ENCODE measurements at places on chromosomes 12 and 14. TPM values are rescaled to one million over a fixed set of nuclear protein-coding genes. Genes with fewer than 3 reads are reported as not detected.

GRCh38 chr14:90674716-90675115 lies 141.5 kb downstream of the TTC7B start:
- no peaks in the 10 kb centered on the region for H3K36me3 ChIP-seq
- no peak overlapping the region for H3K4me3 ChIP-seq
- H3K4me1 ChIP-seq = no peaks in the 10 kb centered on the region
- DNase-seq = no peak
- no peak overlapping the region for H3K27ac ChIP-seq

GRCh38 chr12:42541965-42542364 lies 47.6 kb downstream of the PRICKLE1 start:
- no peak overlapping the region for H3K27ac ChIP-seq
- no peaks in the 10 kb centered on the region for H3K4me1 ChIP-seq
- no peaks in the 10 kb centered on the region for H3K27me3 ChIP-seq
- H3K36me3 ChIP-seq = no peaks in the 10 kb centered on the region

- H3K4me3 ChIP-seq = no peak overlapping the region
- no peak for DNase-seq
- H3K4me1 ChIP-seq = peaks cover 5% of the 10 kb centered on the region
- H3K27ac ChIP-seq = no peak overlapping the region
- H3K27me3 ChIP-seq = no peaks in the 10 kb centered on the region
- no peaks in the 10 kb centered on the region for H3K36me3 ChIP-seq
These were observed 160.9 kb upstream of the EEA1 start for GRCh38 chr12:93089805-93090569.

- no peak overlapping the region for H3K4me3 ChIP-seq
- H3K27ac ChIP-seq = no peak overlapping the region
- H3K27me3 ChIP-seq = peaks cover 2% of the 10 kb centered on the region
- H3K36me3 ChIP-seq = no peaks in the 10 kb centered on the region
- no peaks in the 10 kb centered on the region for H3K4me1 ChIP-seq
- DNase-seq = no peak
These were observed 178.1 kb downstream of the ADGRD1 start for GRCh38 chr12:131131808-131132117.

DNA sequence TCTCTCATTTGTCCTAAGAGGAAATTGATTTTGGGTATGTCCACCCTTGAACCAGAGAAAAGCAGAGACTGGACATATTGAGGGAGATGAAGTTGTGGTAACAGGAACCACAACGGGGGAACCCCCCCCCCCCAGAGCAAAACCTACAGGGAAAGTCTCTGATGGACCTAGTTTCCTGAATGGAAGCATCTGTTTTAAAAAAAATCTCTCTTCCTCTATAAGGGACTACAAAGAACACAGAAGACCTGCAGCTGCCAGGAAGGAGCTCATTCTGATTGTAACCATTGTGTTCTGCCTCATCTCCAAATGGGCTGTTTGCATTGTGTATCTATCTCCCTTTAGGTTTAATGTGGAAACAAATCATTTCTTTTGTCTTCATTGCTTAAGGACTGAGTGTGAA lies 13.4 kb downstream of the C1S start:
- H3K36me3 ChIP-seq = no peaks in the 10 kb centered on the region
- no peak overlapping the region for H3K27ac ChIP-seq
- no peak for DNase-seq

GRCh38 chr12:13044002-13044905 lies at the start of gene FAM234B:
TSS of gene FAM234B (plus strand) at chr12:13044381. CDS start at chr12:13044404, 23 bp downstream.
- H3K27ac ChIP-seq = peak within 1 kb of the TSS; percentile 59
- DNase-seq = peak; percentile 63
- no peaks in the 10 kb centered on the region for H3K27me3 ChIP-seq
- no peaks in the 10 kb centered on the region for H3K36me3 ChIP-seq
- peak within 1 kb of the TSS; percentile 95 for H3K4me3 ChIP-seq

DNA sequence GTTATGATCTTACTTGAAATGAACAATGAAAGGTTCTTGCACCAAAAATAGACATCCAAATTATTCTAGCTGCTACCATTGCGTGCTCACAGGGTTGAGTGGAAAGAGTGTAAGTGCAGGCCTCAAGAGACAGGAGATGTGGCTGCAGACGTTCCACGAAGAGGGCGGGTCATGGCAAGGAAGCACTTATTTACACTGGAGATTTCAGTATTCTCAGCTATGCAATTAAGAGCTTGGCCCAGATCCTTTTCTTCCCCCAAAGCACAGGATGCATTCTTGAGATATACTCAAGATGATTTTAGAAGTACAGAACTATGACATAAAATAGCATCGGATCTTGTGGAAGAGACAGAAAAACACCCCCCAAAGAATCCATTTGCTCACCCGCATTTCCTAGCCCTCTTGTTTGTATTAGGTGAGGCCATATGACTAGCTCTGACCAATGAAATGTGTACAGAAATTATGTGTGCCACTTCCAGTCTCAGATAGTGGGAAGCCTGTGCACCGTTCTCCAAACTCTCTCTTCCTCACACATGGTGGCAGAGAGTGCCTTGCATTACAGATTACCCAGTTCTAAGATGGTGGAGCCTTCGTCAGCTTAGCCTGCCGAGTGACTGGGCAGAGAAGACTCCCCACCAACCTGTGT lies 261.4 kb downstream of the TTC8 start:
- DNase-seq = no peak
- no peaks in the 10 kb centered on the region for H3K4me1 ChIP-seq
- no peak overlapping the region for H3K27ac ChIP-seq
- no peaks in the 10 kb centered on the region for H3K36me3 ChIP-seq
- H3K4me3 ChIP-seq = no peak overlapping the region

DNA sequence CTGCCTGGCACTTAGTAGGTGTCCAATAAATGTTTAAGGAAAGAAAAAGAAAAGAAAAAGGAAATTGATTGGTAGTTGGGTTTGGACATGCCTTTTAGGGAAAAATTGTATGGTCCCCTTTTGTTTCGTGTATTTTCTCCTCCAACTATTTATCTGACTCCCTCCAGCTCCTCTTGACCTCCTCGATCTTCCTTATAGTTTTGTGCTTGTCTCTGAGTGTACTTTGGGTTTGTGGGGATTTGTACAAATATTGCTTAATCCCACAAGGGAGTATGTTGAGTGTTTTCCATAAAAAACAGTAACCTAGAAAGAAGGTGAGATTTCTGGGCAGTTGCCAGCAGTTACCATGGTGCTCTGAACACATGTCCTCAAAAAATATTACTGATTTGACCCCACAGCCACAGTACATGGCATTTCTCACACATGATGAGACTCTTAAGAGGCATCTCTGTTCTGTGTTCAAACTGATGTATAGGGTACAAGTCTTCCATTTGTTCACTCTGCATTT lies 15.7 kb downstream of the PLEKHG7 start:
- H3K36me3 ChIP-seq = no peaks in the 10 kb centered on the region
- no peak overlapping the region for H3K4me3 ChIP-seq

- H3K27ac ChIP-seq = no peak overlapping the region
- no peak for DNase-seq
- H3K36me3 ChIP-seq = no peaks in the 10 kb centered on the region
- no peak overlapping the region for H3K4me3 ChIP-seq
These were observed 8.7 kb upstream of the EML1 start for GRCh38 chr14:99784508-99784907.

DNA sequence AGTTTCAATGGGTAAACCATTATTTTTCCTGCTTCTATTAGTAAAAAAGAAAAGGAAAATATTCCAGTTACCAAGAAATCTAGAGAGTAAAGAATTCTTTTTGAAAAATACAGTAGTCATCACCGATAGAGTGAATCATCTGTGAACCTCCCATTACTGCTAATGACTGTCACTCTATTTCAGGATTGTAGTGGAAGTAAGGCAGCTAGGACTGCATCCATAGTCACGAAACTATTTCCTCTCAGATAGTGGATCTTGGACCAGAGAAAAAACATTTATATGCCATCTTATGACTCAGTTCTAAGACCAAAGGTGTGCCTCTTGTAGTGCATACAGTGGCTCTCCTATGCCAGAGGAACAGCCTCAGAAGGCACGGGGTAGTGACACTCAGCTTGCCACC lies 173.9 kb upstream of the PLEKHA5 start:
- no peaks in the 10 kb centered on the region for H3K4me1 ChIP-seq
- no peaks in the 10 kb centered on the region for H3K27me3 ChIP-seq
- no peak for DNase-seq
- no peaks in the 10 kb centered on the region for H3K36me3 ChIP-seq

GRCh38 chr14:99479906-99480869 lies at the start of gene SETD3:
TSS of gene SETD3 (minus strand) at chr14:99480859. CDS start at chr14:99465805, 15,054 bp downstream.
- no peaks in the 10 kb centered on the region for H3K27me3 ChIP-seq
- no peaks in the 10 kb centered on the region for H3K4me1 ChIP-seq
- H3K27ac ChIP-seq = peak within 1 kb of the TSS; percentile 92

DNA sequence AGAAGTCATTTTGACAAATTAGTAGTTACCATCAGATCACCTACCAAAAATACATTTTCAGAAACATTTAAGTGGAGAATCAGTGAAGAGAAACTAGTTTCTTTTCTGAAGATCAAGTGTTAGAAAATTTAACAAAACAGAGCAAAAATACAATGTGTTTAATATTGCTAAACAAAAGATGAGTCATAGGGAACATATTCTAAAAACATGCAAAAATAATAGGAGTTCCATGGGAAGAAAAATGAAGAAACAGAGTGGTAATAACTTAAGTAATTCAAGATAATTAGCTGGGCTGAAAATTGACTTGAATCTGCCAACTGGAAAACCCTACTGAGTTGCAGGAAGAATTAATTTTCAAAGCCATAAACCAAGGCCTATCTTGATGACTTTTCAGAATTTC lies 111.5 kb upstream of the KITLG start:
- no peak for DNase-seq
- H3K4me1 ChIP-seq = no peaks in the 10 kb centered on the region
- no peak overlapping the region for H3K27ac ChIP-seq
- H3K36me3 ChIP-seq = no peaks in the 10 kb centered on the region
- H3K4me3 ChIP-seq = no peak overlapping the region
- H3K27me3 ChIP-seq = no peaks in the 10 kb centered on the region

DNA sequence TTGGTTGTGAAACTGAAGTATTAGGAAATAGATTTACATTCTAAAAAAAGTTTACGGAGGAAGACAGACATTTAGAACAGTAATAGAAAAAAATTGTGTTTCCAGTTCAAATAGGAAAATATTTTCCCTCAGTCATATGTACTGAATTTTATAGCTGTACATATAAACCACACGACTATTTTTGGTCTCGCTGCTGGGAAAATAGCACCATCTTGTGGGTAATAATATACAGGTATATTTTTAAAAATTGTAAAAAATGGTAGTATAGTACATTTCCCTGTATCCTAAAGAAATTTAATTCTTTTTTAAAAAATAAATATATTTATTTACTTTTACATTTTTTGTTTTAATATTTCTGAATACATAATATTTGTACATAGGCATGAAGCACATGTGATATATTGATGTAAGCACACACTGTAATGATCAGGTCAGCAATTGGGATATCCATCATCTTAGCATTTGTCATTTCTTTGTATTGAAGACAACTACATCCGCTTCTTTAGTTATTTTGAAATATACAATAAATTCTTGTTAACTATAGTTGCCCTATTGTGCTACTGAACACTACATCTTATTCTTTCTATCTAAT lies 168.6 kb downstream of the ALX1 start:
- DNase-seq = no peak
- H3K36me3 ChIP-seq = no peaks in the 10 kb centered on the region
- no peaks in the 10 kb centered on the region for H3K4me1 ChIP-seq
- H3K27ac ChIP-seq = no peak overlapping the region
- H3K4me3 ChIP-seq = no peak overlapping the region

- H3K36me3 ChIP-seq = no peaks in the 10 kb centered on the region
- no peak for DNase-seq
- no peaks in the 10 kb centered on the region for H3K27me3 ChIP-seq
- H3K4me1 ChIP-seq = no peaks in the 10 kb centered on the region
These were observed 30.7 kb upstream of the WSCD2 start for GRCh38 chr12:108098374-108098773.

DNA sequence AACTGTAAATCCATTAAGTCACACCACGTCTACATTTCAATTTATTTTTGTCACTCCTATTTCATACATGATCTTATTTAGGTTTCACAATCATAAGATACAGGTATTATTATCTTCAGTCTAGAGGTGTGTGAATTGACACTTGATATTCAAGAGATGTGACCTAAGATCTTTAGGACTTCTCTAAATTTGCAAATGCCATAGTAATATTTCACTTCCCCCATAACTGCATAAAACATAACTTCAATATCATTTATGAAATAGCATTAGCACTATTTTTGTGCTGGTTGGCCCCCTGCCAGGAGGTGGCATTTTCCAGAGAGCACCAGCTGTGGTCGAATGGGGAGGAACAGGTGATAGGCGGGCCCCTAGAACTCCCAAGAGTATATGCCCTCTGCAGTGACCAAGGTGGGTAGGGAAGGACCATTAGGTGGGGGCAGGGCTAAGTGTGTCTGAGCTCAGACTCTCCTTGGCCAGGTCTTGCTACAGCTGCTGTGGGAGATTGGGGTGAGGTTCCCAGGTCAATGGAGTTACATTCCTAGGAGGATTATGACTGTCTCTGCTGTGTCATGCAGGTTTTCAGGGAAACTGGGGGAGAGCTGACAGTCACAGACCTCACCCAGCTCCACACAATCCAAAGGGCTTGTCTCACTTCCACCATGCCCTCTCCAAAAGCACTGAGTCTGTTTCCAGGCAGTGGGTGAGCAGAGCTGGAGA lies 49.2 kb upstream of the ERGIC2 start:
- no peak for DNase-seq
- no peak overlapping the region for H3K4me3 ChIP-seq
- H3K27me3 ChIP-seq = no peaks in the 10 kb centered on the region
- H3K36me3 ChIP-seq = no peaks in the 10 kb centered on the region
- no peak overlapping the region for H3K27ac ChIP-seq

DNA sequence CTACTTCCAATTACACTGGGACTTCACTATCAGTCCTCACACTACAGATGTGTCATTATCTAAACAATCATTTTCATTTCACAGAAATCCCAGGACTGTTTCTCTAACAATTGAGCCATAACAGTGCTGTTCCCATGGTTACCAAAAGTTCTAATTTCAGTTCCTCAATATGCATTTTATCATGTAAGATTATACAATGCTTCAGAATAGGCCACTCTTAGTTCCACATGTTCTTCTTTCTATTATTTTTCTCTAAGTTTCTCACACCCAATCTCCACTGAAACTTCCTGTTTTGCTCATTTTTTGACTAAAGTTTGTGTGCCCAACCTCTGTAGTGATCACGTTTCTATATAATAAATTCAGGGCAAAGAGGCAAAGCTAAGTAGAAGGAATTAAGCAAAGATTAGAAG lies 185.8 kb downstream of the DUSP6 start:
- H3K4me1 ChIP-seq = no peaks in the 10 kb centered on the region
- no peak overlapping the region for H3K4me3 ChIP-seq
- no peaks in the 10 kb centered on the region for H3K36me3 ChIP-seq
- DNase-seq = no peak
- H3K27ac ChIP-seq = no peak overlapping the region

Gene TAS2R43
- total RNA-seq = 3.6 TPM

Gene WNT1
- total RNA-seq = not detected

Gene FITM1
- not detected for total RNA-seq

Gene FOXN4
- total RNA-seq = 4.8 TPM

Gene KRT77
- total RNA-seq = 0.57 TPM
